ENCODE measurements at places on chromosomes 12 and 14. TPM values are rescaled to one million over a fixed set of nuclear protein-coding genes. Genes with fewer than 3 reads are reported as not detected.

The VRTN gene
- total RNA-seq: not detected

The POTEM gene
- total RNA-seq: not detected

The C3AR1 gene
- not detected for total RNA-seq

The MYH6 gene
- total RNA-seq: not detected

The CPNE6 gene
- total RNA-seq: not detected
